ENCODE measurements at places on chromosomes 1 and 21.

GRCh38 chr1:23906731-23907130, 6.4 kb downstream of the CNR2 start:
- DNase-seq, result no peak

GRCh38 chr1:15246960-15247614, at the start of gene FHAD1:
Gene FHAD1, plus strand, starts transcription at chr1:15247223. Its CDS starts 4,562 bp downstream, at chr1:15251785.
- no peak for DNase-seq

GRCh38 chr1:203629507-203630082, 3.0 kb downstream of the ATP2B4 start:
- no peak for DNase-seq

GRCh38 chr1:173285048-173285447, 77.9 kb upstream of the TNFSF4 start:
- DNase-seq, result no peak

- no peak for DNase-seq
Observed at GRCh38 chr1:159940006-159940620, 5.3 kb downstream of the IGSF9 start.

DNA sequence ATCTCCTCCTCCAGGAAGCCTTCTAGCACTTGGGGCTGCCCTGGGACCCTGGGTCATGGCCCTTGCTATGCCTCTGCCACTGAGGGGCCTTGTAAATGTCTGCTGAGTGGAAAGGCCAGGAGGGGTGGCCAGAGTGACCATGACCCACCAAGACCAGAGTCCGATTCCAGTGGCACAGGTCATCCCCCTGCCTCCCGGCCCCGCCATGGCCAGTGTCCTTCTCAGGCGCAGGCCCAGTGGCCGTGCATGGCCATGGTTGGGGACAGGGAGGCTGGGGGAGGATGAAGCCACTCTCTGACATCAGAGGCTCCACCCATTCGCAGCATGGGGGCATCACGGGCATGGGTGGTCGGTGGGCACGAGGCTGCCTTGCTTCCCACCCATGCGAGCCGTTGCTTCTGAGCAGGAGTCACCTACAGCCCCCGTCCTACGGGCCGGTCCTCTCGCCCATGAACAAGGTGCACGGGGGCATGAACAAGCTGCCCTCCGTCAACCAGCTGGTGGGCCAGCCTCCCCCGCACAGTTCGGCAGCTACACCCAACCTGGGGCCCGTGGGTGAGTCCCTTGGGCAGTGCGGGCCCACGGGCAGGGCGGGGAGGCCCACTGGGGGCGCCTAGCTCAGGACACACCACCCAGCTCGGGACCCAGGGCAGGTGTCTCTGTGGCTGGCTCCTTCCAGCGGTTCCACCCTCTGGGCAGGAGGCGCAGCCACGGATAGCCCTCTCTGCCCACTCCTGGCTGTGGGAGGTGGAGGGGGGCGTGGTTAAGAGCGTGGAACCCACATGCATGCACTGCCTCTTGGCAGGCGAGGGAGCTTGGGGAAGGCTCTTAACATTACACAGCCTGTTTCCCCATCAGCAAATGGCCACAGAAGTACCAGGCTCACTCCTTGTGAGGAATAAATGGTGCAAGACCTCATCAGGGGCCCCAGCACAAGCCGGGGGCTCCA, 22.4 kb upstream of the CCDC27 start:
- DNase-seq, result no peak

GRCh38 chr1:31364561-31365250, 8.2 kb downstream of the FABP3 start:
- peak; percentile 49 for DNase-seq

DNA sequence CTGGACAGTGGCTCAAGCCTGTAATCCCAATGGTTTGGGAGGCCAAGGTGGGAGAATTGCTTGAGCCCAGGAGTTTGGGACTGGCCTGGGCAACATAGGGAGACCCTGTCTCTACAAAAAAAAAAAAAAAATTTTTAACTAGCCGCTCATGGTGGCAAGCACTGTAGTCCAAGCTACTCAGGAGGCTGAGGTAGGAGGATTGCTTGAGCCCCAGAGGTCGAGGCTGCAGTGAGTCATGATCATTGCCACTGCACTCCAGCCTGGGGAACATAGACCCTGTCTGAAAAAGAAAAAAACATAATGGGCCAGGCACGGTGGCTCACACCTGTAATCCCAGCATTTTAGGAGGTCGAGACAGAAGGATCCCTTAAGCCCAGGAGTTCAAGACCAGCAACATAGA, 5.3 kb downstream of the SPATC1L start:
- no peak for DNase-seq

DNA sequence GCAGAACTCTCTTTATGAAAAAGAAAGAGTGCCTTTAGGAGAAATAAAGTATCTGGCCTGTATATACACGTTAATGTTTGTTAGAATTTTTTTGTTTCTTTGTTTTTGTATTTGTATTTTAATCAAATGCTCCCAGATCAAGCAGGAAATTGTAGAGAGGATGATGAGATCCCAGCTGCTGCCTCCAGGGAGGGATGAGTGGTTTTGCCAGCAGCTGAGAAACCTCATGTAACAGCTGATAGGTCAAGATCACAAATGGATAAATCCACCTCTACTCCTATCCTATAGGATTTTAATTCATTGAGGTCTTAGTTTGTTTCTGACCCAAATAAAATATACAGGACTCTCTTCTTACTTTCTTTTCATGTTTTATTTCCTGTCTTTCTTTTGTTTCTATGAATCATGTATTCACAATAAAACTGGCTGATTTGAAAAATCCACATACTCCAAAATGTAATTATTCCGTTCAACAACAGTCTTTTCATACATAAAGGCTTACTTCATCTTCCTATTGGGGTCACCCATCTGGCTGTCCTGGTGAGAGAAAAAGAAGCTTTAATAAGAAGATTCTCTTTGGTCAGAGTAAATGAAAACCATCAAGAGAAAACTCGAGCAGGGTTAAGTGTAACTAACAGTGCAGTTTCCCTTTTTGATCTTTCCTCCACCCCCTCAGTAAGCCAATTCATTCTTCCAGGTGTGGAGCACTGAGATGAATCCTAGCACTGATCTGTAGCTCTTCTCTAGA, 129.3 kb upstream of the PLPPR5 start:
- no peak for DNase-seq

DNA sequence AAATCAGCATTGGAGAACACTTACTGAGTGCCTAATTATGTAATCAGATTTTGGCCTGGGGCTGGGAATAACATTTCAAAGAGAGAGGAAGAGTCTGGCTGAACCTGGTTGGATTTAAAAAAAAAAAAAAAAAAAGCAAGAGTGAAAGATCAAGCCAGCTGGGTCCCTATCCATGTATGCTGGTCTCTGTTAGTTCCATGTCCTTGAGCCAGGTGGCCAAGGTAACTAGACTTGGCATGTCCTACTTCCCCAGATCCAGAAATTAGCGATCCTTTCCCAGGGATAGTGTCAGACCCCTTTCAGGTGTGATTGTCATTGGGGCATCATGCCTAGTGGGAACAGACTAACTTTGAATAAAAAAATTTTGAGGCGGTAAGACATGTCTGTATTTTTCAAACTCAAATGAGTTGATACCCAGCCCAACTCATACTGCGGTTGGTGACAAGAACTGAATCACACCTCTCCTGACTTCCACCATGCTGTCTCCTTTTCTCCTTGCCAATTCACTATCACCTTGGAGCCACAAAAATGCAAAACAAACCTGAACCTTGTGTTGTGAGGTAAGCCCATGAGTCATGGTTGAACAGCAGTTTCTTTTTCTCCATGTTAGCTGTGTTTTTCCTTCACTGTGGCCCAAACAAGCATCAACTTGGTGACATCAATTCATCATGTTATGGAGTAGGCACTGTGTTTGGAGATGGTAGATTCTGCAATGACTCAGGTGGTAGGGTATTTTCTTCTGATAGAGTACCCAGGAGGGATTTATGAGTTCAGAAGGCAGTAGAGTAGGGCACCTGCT, 24.5 kb upstream of the PPP2R5A start:
- DNase-seq, result no peak

- DNase-seq, result no peak
Observed at GRCh38 chr1:209723756-209724693, 19.4 kb downstream of the HSD11B1 start.

DNA sequence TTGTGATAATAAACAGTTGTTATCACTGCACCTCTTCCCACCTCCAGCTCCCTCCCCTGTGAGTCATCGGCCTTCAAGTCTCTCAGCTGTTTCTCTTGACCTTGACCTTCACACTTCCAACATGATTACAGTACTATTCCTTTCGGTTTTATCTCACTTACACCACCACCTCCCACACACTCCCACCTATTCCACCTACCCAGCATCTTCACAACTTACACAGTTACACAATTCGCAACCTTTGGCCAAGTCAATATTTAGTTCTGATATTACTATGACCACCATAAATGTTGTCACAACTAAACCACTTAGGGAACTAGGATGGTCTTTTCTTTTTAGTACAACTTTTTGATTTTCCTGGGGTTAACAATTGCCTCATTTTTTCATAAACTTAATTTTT, 60.2 kb downstream of the RIPK4 start:
- no peak for DNase-seq

- no peak for DNase-seq
Observed at GRCh38 chr1:14599183-14599791, 802 bp downstream of the KAZN start.

DNA sequence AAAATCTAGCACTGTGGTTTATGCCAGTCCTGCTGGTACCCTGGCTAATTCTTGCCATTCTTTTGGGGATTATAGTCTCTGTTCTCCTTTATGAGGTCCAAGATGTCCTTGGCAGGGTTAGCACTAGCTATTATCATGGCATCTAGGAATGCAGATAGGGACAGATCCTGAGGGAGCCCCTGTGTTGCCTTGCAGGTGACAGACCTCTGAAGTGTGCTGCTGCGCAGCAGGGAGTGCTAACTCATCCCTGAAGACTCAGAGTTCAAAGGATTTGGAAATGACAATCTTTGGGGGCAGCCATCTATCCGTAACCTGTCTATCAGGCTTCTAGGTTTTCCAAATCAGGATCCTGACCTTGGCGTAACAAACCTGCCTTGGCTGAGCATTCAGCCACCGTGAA, 16.3 kb downstream of the ZFYVE9 start:
- no peak for DNase-seq

- no peak for DNase-seq
Observed at GRCh38 chr21:46149205-46149901, 6.0 kb downstream of the FTCD start.

GRCh38 chr1:26225033-26225831, 8.8 kb upstream of the CEP85 start:
- DNase-seq, result no peak

- DNase-seq, result no peak
Observed at GRCh38 chr1:165052936-165053335, 303.6 kb downstream of the LMX1A start.

DNA sequence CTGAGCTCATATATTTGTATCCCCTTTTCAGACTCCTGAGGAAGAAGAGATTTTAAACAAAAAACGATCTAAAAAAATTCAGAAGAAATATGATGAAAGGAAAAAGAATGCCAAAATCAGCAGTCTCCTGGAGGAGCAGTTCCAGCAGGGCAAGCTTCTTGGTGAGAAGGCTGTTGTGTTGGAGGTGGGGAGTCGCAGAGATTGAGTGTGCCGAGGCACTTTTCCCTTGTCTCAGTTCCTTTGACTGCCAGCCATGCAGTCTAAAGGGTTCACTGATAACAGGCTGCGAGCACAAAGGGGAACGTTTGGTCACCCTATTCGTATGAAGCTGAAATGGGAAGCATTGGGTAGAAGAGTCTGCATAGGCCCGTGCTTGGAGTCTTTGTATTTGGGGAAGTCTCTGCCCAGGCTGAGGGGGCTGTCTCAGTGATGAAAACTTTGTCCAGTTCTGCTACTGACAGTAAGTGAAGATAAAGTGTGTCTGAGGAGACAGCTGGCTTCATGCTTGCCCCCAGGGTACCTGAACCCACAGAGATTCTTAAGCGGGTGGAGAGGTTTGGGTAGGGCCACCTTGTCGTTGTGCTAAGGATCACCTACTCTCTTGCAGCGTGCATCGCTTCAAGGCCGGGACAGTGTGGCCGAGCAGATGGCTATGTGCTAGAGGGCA, 2.8 kb downstream of the RPS8 start:
- no peak for DNase-seq

DNA sequence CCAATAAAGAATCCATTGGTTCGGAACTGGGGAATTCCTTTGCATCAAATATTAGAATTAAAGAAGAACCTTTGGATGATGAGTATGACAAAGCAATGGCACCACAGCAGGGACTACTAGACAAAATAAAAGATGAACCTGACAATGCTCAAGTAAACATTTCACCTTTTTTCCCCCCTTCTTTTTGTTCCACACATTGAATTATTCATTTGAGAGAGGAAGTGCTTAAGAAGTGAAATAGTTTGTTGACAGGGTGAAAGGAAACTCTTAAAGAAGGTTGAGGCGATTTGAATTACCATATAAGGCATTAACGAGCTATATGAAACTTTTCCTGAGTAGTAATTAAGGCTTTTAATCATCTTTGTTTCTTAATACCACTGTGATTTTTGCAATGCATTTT, 93.1 kb downstream of the ZMYM4 start:
- no peak for DNase-seq

DNA sequence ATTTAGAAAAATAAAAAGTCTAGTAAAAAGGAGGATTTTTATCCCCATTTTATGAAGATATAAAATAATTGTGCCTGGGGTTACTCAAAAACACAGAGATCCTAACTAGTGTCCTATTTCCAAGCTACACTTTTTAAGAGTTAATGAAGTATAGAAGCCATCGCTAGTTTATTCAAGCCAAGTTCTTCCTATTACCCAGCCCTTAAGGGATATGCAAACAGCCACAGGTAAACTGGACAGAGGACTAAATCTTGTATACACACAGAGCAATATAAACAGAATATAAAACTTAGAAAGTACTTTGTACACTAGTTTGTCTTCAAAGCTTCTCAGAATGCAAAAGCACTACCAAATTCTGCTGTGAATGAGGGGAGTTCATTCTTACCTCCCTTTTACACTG, 111.1 kb downstream of the RERE start:
- DNase-seq, result no peak

DNA sequence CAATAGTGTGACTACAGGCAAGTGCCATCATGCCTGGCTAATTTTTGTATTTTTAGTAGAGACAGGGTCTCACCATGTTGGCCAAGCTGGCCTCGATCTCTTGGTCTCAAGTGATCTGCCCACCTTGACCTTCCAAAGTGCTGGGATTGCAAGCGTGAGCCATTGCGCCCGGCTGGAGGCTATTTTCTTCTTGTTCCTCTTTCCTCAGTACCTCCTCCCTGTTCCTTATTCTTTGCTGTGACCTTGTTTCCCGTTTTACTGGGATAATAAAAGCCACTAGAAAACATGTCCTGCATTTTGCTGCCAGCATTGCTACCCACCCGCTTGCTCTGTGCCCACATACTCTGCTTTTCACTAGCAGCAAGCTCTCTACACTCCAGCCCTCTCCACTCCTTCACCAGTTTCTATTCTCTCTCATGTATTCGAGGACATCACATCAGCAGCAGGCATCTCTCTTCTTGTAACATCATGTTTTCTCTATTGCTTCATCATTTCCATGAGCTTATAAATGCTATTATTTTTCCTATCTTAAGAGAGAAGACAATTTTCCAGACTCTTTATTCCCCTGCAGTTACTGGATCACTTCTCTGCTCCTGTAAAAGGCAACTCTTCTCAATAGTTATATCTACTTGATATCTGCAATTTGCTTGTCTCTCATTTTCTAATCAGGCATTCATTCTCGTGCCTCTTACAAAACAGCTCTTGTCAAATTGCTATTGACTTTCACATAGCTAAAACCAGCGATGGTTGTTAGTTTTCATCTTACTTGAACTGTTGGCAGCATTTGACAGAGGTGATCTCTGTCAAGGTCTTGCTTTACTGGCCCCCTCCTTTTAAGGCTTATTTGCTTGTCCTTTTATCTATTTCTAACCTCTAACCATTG, 34.5 kb upstream of the C21orf91 start:
- DNase-seq, result no peak

- DNase-seq, result no peak
Observed at GRCh38 chr21:45449658-45450422, 44.9 kb downstream of the COL18A1 start.

All from renal cortex interstitium (tissue), 15 donors.